Progenitor cell of endocrine pancreas (in vitro differentiated cells): ENCODE measurements at places on chromosomes 4 and X.
A peak's percentile ranks its signal among the peaks of the same experiment; 100 is the strongest.

- no peak for DNase-seq
These were observed 215.1 kb upstream of the SFRP2 start for GRCh38 chr4:154004016-154004415.

- DNase-seq = no peak
These were observed 1.7 kb upstream of the KDR start for GRCh38 chr4:55127053-55127452.

- DNase-seq = peak; percentile 66
These were observed 5.0 kb downstream of the SPON2 start for GRCh38 chr4:1167244-1167949.

DNA sequence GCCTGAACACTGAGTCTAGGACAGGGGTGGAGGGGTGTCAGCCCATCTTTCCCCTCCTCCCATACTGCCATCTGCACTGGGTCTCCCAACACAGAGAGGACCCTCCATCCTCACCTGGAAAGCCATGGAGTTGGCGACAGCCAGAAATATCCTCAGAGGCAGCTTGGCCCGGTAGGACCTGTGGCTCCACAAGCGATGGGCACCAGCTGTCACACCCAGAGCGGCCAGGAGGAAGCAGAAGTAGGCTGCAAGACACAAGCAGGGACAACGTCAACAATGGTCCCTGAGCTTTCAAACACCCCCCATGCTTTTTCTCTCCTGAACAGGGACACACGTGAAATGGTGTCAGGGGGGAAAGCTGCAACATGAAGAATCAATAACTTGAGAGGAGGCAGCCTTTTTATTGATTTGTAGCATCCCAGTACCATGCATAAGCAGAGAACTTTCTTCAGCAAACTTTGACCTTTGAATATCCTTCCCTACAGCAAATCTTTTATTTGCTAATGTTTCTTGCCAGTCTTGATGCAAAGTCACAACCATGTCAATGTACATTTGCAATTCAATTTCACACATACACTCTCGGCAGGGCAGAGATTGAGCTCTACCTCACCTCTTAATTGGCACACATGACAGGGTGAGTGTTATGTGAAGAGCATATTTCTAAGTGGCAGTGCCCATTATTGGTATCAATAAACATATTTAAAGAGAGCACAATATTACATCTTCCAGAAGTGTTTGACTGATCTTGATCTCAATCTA, 93.2 kb downstream of the SCD5 start:
- DNase-seq = no peak

GRCh38 chr4:13059019-13059418, 425.1 kb downstream of the RAB28 start:
- no peak for DNase-seq

DNA sequence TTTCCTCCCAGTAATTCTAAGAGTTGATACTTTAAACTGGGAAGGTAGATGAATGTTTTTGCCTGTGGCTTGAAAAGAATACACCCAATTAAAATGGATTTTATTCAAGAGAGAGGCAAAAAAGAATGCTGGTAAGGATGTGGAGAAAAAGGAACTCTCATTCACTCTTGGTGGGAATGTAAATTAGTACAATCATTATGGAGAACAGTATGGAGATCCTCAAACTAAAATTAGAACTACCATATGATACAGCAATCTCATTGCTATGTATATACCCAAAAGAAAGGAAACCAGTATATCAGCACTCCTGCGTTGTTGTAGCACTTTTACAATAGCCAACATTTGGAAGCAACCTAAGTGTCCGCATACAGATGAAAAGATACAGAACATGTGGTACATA, 75.2 kb downstream of the ANKRD50 start:
- DNase-seq = no peak

DNA sequence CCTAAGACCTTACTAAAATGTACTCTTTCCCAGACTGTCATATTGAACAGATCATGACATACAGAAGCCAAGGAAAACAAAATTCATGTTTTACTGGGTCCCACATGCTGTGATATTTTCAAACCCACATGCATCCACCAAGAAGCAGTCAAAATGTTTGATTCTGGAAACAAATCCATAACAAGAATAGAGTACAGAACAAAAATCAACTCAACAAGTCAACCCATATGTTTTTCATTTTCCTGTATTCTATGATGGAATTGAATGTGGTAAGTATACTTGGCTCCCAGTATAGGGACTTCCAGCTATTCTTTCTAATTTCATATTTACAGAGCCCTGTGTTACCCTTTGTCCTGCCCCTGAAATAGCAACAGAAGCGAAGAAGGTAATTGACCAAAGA, 106.8 kb downstream of the COL25A1 start:
- no peak for DNase-seq

GRCh38 chrX:21373637-21374162, 518 bp upstream of the CNKSR2 start:
- DNase-seq = no peak

- no peak for DNase-seq
These were observed 1.3 kb downstream of the MSX1 start for GRCh38 chr4:4860600-4861389.

DNA sequence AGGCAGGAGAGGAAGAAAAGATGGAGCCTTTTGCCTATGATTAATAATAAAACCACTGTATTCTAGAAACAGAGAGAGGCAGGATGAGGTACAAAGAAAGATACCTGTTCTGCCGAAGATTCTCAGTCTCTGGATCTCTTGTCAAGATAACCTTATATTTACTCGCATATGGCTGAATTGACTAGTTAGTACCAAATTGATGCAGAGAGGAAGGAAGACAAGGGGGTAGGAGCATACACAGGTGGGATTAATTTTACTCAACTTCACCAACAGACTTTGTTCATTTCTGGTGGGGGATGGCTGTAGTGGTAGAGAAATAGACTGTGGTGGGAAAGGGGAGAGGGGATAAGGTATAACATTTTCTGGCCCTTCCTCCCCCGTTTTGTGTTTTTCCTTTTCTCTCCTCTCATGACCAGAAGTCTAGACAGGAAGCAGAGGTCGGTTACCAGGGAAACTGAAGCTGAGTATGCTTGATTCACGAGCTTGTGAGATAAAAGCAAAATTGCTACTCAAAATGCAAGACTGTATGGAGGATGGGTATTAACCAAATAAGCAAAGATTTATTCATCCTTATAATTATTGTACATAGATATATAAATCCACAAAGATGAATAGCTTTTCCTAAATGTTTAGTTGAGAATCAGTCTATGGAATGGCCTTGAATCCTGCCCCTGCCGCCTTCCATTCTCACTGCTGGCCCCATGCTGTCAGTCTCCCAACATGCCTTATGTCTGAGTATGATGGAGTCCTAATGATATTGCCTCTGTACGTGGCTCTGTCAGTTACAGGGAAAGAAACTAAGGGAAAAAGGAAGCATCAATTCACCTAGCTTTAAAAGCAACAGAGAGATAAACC, 17.8 kb upstream of the PAGE2B start:
- no peak for DNase-seq

- DNase-seq = no peak
These were observed 34.7 kb downstream of the NOP14 start for GRCh38 chr4:2928242-2929176.

- DNase-seq = peak; percentile 43
These were observed at the start of gene ZDHHC15 for GRCh38 chrX:75522565-75523431. ZDHHC15 (minus strand) TSS chrX:75523037; CDS start chrX:75523024, 13 bp downstream.
